ENCODE measurements at places on chromosomes 12 and 14.

GRCh38 chr14:101797856-101798255 lies 36.3 kb downstream of the PPP2R5C start:
- DNase-seq, result no peak

DNA sequence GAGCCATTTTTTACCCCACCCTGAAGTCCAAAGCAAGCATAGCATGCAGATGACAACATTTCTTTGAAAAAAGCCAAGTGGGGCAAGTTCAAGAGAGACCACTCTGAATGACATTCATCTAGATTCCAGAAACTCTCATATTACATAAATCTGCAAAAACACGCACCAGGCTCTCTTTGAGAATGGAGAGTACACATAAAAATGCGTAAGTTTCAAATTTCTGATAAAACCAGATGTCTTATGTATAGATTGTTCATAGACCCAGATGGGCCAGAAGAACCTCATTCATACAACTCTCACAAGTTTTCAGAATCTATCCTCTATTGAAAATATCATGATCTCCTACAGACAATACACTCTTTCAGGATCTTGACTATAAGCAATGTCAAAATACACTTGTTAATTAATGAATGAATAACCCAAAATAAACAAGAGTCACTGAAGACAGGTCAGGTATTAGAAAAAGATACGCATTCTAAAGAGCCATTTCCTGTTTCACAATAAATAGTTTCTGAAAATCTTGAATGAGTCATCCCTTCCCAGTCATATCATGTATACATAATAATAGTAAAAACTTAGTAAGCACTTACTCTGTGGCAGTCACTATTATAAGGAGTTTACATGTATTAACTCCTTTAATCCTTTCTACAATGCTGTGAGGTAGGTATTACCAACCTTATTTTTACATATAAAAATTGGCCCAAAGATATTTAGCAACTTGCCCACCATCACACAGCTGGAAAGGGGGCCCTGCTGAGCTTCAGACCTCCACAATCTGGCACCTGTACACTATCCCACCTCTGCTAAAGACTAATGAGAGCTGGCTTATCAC lies 72.0 kb downstream of the PPP2R5E start:
- peak; percentile 91 for DNase-seq

GRCh38 chr12:98416845-98417244 lies 98.5 kb upstream of the TMPO start:
- peak; percentile 49 for DNase-seq

DNA sequence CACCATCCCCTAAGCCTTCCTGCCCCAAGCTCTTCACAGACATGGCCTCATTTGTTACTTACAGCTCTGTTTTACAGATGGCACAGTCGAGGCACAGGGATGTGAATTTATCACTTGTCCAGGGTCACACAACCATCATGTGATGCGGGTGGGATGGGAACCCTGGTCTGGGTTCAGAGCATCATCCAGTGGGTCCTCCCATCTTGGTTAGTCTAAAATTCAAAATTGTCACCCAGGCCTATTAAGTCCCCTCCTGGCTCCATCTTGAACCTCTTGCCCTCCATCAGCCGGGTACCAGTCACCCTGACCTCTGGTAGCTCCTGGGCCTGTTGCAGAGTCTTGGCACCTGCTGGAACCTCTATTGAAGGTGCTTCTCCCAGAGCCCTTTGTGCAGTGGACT lies 52.9 kb downstream of the ACACB start:
- DNase-seq, result no peak

- no peak for DNase-seq
Measured at GRCh38 chr12:26629864-26630263, 203.1 kb downstream of the ITPR2 start.

GRCh38 chr14:85883966-85884365 lies 354.0 kb downstream of the FLRT2 start:
- no peak for DNase-seq
